ENCODE measurements at places on chromosomes 4 and X.

DNA sequence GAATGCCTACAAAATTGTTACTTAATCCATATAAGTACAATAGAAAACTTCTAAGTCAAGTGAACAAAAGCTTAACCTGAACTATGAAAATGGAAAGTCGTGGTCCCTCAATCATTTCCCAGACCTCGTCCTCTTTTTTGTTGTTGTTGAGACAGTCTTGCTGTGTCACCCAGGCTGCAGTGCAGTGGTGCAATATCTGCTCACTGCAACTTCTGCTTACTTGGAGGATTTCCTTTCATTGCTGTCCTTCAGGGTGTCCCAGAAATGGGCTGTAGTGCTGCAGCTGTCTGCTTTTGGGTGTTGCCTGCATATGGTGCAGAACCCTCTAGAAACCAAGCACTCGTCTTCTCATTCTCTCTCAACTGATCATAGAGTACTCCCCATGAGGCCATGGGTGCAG lies 75.0 kb upstream of the IL2 start:
- DNase-seq, result no peak

DNA sequence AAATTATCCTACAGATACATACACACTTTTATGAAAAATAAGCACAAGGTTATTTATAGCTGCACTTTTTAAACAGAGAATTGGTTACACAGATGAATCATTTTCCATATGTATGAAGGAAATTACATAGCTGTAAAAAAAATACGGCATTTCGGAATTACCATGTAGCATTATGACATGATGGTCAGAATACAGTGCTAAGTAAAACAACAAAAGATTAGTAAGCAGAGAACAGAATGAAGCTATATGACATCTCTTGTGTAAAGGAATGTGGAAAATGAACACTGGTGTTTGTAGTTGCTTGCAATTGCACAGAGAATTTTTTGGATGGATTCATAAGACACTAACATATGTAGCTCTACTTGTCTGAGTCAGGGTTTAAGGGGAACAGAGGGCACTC lies 1222.0 kb upstream of the PRKX start:
- DNase-seq, result no peak

GRCh38 chrX:104330966-104331365 lies 76.2 kb upstream of the ESX1 start:
- DNase-seq, result peak; percentile 21

DNA sequence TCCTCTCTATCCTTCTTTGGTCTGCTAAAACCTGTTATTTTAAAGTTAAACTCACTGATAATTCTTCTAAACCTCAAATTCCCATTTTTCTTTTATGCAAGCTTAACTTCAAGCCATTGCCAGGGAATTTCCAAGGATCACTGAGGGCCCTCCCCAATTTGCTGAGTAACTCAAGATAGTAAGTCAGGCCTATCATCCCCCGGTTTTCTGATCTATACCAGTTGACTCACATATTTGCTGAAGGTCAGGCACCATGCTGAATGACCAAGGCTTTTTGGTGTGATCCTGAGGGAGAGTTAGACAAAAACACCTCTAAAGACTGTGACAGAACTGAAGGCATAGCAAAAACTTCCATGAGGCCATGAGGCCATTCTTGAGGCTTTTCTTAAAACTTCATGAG lies 1301.9 kb downstream of the PCDH7 start:
- peak; percentile 7 for DNase-seq

DNA sequence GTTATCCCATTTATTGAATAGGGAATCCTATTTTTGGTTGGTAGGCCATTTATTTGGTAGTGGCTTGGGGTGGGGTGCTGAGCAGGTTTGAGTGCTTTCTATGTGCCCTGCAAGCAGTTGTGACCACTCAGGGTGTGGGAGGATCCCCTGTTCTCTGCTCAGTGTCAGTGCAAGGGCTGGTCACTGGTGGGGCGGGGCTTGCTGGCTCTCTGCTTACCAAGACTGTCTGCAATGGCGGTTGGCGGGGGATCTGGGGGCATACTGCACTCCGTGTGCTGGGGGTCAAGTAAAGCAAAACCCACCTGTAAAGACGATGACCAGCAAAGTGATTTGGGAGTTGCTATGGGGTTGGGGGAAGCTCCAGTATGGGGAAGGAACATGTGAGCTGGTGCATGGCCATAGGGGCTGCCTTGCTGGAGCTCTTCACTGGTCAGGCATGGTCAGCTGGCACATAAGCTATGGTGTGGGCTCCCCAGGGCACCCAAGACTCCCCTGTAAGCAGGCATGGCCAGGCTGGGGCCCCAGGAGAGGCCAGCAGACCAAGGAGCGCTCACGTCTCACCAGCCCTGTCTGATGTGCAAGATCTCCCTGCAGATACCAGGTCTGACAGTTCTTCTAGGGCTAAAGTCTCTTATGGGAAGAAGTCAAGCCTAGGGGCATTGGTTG lies 83.0 kb upstream of the GRXCR1 start:
- no peak for DNase-seq

DNA sequence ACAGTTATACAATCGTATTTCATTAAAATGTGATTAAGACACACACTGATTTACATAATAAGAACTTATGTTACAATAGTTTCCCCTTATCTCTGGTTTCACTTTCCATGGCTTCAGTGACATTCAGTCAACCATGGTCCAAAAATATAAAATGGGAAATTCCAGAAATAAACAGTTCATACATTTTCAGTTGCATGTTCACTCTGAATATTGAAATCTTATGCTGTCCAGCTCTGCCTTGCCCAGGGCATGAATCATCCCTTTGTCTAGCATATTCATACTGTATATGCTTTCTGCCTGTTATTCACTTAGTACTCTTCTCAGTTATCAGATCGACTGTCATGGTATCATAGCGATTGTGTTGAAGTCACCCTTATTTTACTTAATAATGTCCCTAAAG lies 173.8 kb upstream of the DCAF12L2 start:
- DNase-seq, result no peak

- DNase-seq, result no peak
Measured at GRCh38 chr4:6118201-6118600, 82.1 kb downstream of the JAKMIP1 start.

- DNase-seq, result no peak
Measured at GRCh38 chr4:10526429-10527222, 69.4 kb upstream of the ZNF518B start.

DNA sequence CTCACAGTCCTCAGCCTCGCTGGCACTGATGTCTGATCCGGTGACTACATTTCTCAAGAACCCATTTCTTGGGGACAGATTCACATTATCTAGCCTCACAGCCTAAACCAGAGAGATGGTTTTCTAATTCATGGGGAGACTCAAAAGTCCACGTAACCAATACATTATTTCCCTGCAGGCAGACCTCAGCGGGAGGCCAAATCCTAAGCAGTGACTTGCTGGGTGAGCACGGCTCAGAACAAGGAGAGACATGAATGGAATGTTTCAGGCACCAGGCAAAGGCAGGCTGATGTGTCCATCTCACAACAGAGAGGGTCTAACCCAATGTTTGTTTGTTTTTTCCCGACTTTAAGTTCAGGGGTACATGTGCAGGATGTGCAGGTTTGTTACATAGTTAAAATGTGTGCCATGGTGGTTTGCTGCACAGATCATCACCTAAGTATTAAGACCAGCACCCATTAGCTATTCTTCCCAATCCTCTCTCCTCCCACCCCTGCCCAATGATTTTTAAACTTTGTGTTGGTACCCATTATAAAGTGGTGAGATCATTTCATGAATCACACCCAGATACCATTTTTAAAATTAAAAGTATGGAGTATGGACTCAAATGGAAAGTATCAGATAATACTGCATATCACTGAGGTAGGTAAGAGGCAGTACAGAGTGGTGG lies 53.3 kb downstream of the SCD5 start:
- DNase-seq, result peak; percentile 91

GRCh38 chrX:72280321-72280845 lies 3.3 kb upstream of the RPS4X start:
- DNase-seq, result no peak

DNA sequence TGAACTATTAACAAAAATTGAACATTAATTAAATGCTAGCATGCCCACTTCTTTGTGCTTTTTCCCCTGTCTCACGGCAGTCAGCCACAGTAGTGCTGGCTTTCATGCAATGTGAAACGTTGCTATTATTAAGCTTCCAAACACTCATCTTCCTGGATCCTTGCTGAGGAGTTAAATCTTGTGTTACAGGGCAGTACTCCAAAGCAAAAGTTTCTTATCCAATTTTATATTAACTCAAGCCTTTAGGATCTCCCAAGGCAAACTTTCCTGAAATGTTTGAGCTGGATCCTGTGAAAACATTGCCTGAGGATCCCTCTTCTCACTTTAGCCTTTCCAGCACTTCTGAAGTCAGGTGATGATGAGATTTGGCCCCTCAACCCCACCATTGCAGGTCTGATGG lies 1454.8 kb downstream of the FSTL5 start:
- no peak for DNase-seq

DNA sequence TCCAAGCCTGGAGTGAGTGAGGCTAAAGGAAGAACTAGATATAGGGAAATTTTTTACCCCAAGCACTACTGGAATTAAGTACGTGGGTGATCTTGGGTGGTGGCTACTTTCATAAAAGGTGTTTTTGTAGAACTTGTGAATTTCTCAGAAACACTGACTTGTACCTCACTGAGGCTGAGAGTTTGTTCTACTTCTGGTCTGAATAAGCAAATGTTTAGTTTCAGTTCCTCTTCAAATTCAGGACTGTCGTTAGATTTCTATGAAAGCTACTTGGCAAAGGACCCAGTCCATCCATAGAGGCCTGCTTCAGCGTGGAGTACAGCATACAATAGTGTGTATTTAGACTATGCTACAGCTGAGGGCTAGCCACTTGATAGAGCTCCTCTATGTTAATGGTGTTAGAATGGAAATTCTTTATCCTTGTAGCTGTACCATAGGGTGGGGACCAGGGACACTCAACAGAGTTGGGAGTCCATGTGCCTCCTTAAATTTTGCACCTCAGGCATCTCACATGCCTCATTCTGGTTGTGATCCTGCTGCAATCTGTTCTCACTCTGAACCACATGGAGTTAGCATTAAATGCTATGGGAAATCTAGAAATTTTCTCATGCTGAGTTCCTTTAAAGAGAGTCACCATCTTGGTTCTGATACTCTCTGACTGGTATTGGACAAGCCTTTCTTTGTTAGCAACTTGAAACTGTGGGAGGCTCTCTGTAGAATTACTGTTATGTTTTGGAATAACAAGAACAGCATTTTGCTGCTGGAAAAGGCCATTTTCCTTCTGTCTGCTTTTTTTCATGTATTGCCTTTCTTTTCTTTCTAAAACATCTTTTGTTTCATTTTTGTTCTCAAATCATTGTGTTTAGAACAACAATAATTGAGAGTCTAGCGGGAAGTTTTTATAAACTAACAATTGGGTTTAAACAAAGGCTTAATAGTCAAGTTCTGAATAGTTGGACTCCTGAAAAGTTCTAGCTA lies 86.8 kb downstream of the PDGFRA start:
- no peak for DNase-seq

DNA sequence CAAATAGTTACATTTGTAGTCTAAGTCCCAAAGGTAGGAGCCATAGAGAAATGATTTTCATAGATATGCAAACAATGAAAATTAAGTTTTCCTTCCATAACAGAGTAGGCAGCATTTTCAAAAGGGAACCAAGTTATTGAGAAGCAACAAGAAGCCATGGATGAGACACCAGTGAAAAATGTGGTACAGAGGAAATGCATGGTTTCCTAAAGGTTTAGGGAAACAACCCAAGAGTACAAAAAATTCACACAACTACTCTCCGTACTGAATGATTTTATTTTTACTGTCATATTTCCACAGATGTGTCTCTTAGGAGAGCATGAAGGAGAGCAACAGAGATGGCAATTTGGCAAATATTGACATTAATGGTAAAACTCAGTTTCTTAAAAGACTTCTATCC lies 1408.9 kb upstream of the PCDH7 start:
- DNase-seq, result peak; percentile 19
